Mesenteric fat pad (tissue), 1 donor: ENCODE measurements at places on chromosomes 5 and 9. TPM values are rescaled to one million over a fixed set of nuclear protein-coding genes. Genes with fewer than 3 reads are reported as not detected.

FBXO4 gene
- total RNA-seq: 11.2 TPM

NAIP gene
- total RNA-seq: 51.4 TPM

PCDHB10 gene
- total RNA-seq: 1.4 TPM

TUSC1 gene
- total RNA-seq: 15.7 TPM

KIF24 gene
- total RNA-seq: 0.45 TPM

OBP2B gene
- not detected for total RNA-seq

CYLC2 gene
- total RNA-seq: not detected

NKD2 gene
- 17.1 TPM for total RNA-seq

SPINK5 gene
- total RNA-seq: 0.45 TPM

PDE4D gene
- total RNA-seq: 28.8 TPM

LCN9 gene
- not detected for total RNA-seq

KIAA1191 gene
- 65.9 TPM for total RNA-seq

PCDHA4 gene
- total RNA-seq: 0.32 TPM

PCDHA1 gene
- total RNA-seq: not detected

TAF11L10 gene
- total RNA-seq: not detected

OTP gene
- total RNA-seq: not detected

IRX2 gene
- 0.45 TPM for total RNA-seq

NREP gene
- total RNA-seq: 6.8 TPM

CNOT6 gene
- total RNA-seq: 14.8 TPM

PCDHGB6 gene
- total RNA-seq: 5.3 TPM

MYMK gene
- total RNA-seq: not detected

SV2C gene
- not detected for total RNA-seq

RANBP17 gene
- 5.2 TPM for total RNA-seq

C5orf58 gene
- not detected for total RNA-seq

ACTL7A gene
- not detected for total RNA-seq

OXCT1 gene
- total RNA-seq: 46.7 TPM

DOCK8 gene
- 31.0 TPM for total RNA-seq

TTC23L gene
- not detected for total RNA-seq

CD74 gene
- total RNA-seq: 486 TPM

FBN2 gene
- total RNA-seq: 1.4 TPM

SPINK1 gene
- total RNA-seq: 3.7 TPM

SPATA31A3 gene
- not detected for total RNA-seq

ELAVL2 gene
- not detected for total RNA-seq

C5orf46 gene
- not detected for total RNA-seq

ANKRD34B gene
- 0.10 TPM for total RNA-seq

PKD2L2 gene
- not detected for total RNA-seq

PAEP gene
- not detected for total RNA-seq
